Upper lobe of right lung (tissue), 1 donor: ENCODE measurements at places on chromosomes 13 and 19. TPM values are rescaled to one million over a fixed set of nuclear protein-coding genes. Genes with fewer than 3 reads are reported as not detected.

DNA sequence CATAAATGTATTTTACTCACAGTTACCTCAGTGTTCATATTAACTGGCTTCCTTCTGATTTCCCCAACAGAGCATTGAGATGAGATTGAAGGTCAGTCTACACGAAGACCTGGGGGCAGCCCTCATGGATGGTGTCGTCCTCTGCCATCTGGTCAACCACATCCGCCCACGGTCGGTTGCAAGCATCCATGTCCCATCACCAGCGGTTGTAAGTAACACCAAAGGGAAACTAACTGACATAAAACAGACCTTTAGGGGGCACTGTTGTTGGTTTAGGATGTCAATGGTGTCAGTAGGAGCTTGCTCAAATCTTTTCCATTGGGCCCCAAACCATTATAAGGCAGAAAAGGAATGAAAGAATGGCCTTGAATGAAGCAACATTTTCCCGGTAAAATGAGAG lies 68.2 kb downstream of the ESD start:
- peaks cover 88% of the 10 kb centered on the region for H3K36me3 ChIP-seq
- no peak for DNase-seq
- H3K27me3 ChIP-seq: no peaks in the 10 kb centered on the region
- no peak overlapping the region for H3K4me3 ChIP-seq
- H3K27ac ChIP-seq: no peak overlapping the region

Gene CAPN12
- 14.4 TPM for total RNA-seq

Gene CPT1C
- total RNA-seq: 6.1 TPM

- no peak for DNase-seq
- no peak overlapping the region for H3K27ac ChIP-seq
- no peaks in the 10 kb centered on the region for H3K36me3 ChIP-seq
- H3K4me3 ChIP-seq: no peak overlapping the region
Observed at GRCh38 chr13:82356667-82357410, 1525.4 kb downstream of the SLITRK1 start.

Gene CGB7
- total RNA-seq: 0.43 TPM

DNA sequence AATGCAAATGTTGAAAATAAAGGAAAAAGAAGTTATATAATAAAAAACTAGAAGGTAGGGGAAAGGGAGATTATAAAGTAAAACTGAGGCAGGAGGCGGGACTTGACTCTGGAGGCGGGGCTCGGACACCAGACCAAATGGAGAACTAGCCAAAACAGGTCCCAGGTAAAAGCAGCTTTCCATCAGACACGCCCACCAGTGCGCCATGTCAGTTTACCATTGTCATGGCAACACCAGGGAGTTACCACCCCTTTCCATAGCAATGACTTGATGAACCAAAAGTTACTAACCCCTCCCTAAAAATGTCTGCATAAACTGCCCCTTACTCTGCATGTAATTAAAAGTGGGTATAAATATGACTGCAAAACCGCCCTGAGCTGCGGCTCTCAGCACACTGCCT lies 70.9 kb downstream of the PEPD start:
- no peak for DNase-seq
- H3K36me3 ChIP-seq: no peaks in the 10 kb centered on the region
- no peak overlapping the region for H3K27ac ChIP-seq
- no peaks in the 10 kb centered on the region for H3K4me1 ChIP-seq
- H3K4me3 ChIP-seq: no peak overlapping the region

Gene SIGLEC12
- 3.7 TPM for total RNA-seq

GRCh38 chr19:11243798-11244169 lies 4.4 kb downstream of the ANGPTL8 start:
- peaks cover 60% of the 10 kb centered on the region for H3K36me3 ChIP-seq
- H3K4me1 ChIP-seq: peaks cover 19% of the 10 kb centered on the region
- peak overlapping the region; percentile 39 for H3K27ac ChIP-seq
- no peak overlapping the region for H3K4me3 ChIP-seq

- no peak overlapping the region for H3K4me3 ChIP-seq
- H3K36me3 ChIP-seq: no peaks in the 10 kb centered on the region
- H3K4me1 ChIP-seq: peaks cover 6% of the 10 kb centered on the region
- no peak overlapping the region for H3K27ac ChIP-seq
- no peak for DNase-seq
Observed at GRCh38 chr13:24004971-24005370, 107.7 kb upstream of the C1QTNF9B start.
